ENCODE measurements at places on chromosomes 4 and X.

- peak; percentile 38 for DNase-seq
Measured at GRCh38 chr4:105896984-105897775, 1.9 kb downstream of the NPNT start.

GRCh38 chr4:45004847-45005565, 278.6 kb upstream of the GNPDA2 start:
- DNase-seq: no peak

GRCh38 chrX:38654302-38654701, 93.0 kb downstream of the TSPAN7 start:
- DNase-seq: peak; percentile 48

DNA sequence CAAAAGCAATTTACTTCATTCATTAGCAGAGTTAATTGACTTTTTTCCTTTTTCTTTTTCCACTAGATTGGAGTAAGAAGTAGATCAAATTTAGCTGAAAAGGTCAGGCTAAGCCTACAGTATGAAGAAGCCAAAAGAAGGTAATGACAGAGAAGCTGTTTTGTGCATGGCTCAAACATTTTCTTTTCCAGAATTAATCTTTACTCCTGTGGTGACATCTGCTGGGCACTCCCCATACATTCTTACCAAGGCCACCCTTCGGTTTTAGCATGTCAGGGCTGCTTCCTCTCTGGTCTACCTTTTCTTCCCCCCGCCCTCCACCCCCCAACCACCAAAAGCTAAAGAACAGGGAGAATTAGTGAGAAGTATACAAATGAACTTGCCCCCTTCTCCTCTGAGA, 70.2 kb downstream of the CLDN22 start:
- peak; percentile 63 for DNase-seq
